CD8-positive, alpha-beta memory T cell (primary cell): ENCODE measurements at places on chromosomes 5 and 9. TPM values are rescaled to one million over a fixed set of nuclear protein-coding genes. Genes with fewer than 3 reads are reported as not detected.

Gene TMEM167A
- total RNA-seq = 96.6 TPM

Gene MTMR12
- 27.4 TPM for total RNA-seq

Gene PCDHB4
- total RNA-seq = not detected

Gene FYB1
- total RNA-seq = 84.2 TPM

Gene ABCA2
- total RNA-seq = 15.9 TPM

Gene SHROOM1
- 2.0 TPM for total RNA-seq

Gene GRM6
- total RNA-seq = not detected

Gene GPR150
- total RNA-seq = 0.18 TPM

Gene FAT2
- not detected for total RNA-seq

Gene PLAC8L1
- total RNA-seq = 0.96 TPM

Gene ARL15
- total RNA-seq = 5.6 TPM

Gene AFF4
- 28.8 TPM for total RNA-seq

Gene OBP2B
- not detected for total RNA-seq

Gene TRAF2
- 60.5 TPM for total RNA-seq

Gene CIZ1
- total RNA-seq = 125 TPM
